Stimulated activated CD8-positive, alpha-beta memory T cell treated with anti-CD3 and anti-CD28 coated beads, Interleukin-7, amount 100 ng/mL, for 1 hour (primary cell): ENCODE measurements at places on chromosomes 11 and 22.

DNA sequence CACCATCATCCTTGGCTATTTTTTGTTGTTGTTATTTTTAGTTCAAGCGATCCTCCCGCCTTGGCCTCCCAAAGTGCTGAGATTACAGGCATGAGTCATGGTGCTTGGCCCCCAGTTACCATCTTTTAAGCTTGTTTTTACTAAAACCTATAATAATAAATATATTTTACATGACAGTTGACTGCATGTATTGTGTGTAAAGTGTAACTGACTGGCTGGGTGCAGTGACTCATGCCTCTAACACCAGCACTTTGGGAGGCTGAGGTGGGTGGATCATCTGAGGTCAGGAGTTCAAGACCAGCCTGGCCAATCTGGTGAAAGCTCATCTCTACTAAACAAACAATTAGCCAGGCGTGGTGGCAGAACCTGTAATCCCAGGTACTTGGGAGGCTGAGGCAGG, 386.2 kb downstream of the TENM4 start:
- no peak for DNase-seq

- no peak for DNase-seq
Observed at GRCh38 chr11:69569306-69570200, 71.4 kb upstream of the CCND1 start.

- DNase-seq, result no peak
Observed at GRCh38 chr11:77106321-77106720, 3.7 kb downstream of the OMP start.

GRCh38 chr11:84413549-84413948, 1127.4 kb upstream of the CCDC90B start:
- DNase-seq, result no peak

- no peak for DNase-seq
Observed at GRCh38 chr11:75536786-75537641, 11.3 kb upstream of the GDPD5 start.

DNA sequence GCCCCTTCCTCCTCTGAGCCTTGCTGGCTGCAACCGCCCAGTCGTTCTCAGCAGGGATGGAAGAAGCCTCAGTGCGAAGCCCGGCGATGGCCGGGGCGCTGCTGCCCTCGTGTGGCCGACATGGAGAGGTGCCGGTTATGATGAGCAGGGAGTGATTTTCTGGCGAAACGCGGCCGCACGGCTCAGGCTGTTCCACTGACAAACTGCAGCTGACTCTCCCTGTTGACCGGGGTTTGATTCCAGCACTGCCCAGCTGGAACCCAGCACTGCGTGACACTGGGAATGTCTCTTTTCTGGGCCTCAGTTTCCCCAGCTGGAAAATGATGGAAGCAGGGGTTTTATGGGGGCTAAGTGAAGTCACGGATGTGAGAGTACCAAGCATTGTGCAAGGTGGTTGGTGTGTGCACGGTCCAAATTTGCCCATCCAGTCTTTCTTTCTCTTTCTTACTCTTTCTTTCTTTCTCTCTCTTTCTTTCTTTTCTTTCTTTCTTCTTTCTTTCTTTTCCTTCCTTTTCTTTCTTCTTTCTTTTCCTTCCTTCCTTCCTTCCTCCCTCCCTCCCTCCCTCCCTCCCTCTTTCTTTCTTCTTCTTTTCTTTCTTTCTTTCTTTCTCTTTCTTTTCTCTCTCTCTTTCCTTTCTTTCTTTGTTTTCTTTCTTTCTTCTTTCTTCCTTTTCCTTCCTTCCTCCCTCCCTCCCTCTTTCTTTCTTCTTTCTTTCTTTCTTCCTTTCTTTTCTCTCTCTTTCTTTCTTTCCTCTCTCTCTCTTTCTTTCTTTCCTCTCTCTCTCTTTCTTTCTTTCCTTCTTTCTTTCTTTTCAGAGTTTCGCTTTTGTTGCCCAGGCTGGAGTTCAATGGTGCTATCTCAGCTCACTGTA, 25.8 kb upstream of the MPPED1 start:
- DNase-seq, result peak; percentile 48

GRCh38 chr11:113994077-113994954, 19.4 kb downstream of the HTR3A start:
- DNase-seq, result peak; percentile 25

DNA sequence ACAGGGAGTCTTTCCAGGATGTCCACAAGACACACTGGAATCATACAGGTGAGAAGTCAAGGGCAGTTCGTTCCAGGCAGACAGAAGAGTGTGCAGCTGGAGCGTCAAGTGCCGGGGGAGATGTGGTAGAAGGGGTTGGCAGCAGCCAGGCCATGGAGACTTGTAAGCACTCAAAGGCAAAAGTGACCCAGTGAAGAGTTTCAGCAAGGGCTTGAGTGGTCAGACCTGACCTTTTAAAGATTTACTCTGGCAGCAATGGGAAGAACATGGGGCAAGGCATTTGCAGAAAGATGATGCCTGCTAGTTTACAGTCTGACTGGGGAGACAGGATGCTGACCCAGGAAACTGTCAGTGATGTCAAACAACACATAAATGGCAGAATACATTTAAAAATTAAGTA, 29.0 kb downstream of the P4HA3 start:
- DNase-seq, result no peak

- DNase-seq, result no peak
Observed at GRCh38 chr22:17855572-17856290, 81.5 kb upstream of the BID start.

- no peak for DNase-seq
Observed at GRCh38 chr22:42676059-42676607, 26.9 kb upstream of the CYB5R3 start.

GRCh38 chr11:116605543-116606459, 167.0 kb downstream of the BUD13 start:
- DNase-seq, result no peak

DNA sequence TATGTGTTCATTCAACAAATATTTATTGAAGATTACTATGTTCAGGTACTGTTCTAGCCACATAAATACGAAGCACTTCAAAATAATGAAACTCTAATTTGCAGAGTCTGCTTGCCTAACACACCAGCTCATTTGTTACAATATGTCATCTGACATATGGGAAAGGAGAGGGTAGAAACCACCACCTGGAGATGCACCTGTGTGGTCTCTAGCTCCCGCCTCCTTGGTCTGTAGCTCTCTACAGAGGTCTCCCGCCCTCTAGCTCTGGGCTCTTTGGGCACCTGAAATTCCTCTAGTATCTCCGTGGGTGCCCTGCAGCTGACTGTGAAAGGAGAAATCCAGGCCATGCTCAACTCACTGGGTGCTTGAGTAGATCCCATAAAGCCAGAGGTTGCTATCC, 51.4 kb upstream of the DBX1 start:
- no peak for DNase-seq

- no peak for DNase-seq
Observed at GRCh38 chr11:8249482-8249881, 14.2 kb downstream of the LMO1 start.

DNA sequence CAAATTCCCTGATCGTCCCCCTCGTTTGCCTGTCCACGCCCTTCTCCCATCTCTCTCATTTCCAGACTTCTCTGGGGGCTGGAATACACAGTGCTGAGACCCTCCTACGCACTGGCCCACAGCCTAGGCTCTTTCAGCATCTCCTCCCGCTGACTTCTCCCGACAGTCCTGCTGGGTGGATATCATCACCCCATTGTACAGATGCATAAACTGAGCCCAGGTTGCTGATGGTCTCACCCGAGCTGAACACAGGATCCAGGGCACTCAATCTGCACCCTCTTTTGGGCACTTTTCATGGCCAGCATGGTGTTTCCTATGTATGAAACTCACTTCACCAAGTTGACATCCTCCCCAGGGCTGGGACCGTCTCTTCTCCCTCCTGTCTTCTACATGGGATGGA, 31.7 kb upstream of the PICK1 start:
- DNase-seq, result no peak

GRCh38 chr11:68828155-68828931, 13.4 kb downstream of the CPT1A start:
- DNase-seq, result no peak

GRCh38 chr11:13775471-13775870, 107.0 kb downstream of the FAR1 start:
- DNase-seq, result no peak

GRCh38 chr22:30287648-30288418, 1.5 kb downstream of the CASTOR1 start:
- peak; percentile 76 for DNase-seq

- DNase-seq, result no peak
Observed at GRCh38 chr22:24592851-24593558, at the start of gene LRRC75B. TSS of gene LRRC75B (minus strand) at chr22:24593073. CDS start at chr22:24593039, 34 bp downstream.

- no peak for DNase-seq
Observed at GRCh38 chr22:48577014-48577690, 1250.5 kb downstream of the BRD1 start.
